ENCODE measurements at places on chromosomes 5 and 9.

DNA sequence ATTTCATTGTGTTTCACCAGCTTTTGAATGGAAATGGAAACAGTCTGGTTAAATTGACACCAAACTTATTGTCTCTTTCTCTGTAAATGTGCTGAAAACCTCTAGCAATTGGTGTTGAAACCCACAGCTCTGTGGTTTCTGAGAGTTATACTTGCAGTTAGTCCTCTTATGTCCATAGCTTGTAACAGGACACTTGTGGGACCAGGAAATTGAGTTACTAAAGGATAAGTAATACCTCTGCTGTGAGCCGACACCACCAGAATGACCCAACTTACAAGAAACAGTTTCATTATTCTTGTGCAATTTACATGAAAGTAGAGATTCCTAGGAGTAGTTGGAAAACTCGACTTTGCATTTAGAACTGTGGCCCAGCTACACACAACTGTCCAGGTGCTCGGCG, 191.5 kb downstream of the CFAP90 start:
- H3K4me1 ChIP-seq = peaks cover 6% of the 10 kb centered on the region
- H3K27ac ChIP-seq = no peak overlapping the region
- H3K36me3 ChIP-seq = peaks cover 20% of the 10 kb centered on the region
- H3K4me3 ChIP-seq = no peak overlapping the region
- no peak for DNase-seq
- peaks cover 7% of the 10 kb centered on the region for H3K27me3 ChIP-seq

DNA sequence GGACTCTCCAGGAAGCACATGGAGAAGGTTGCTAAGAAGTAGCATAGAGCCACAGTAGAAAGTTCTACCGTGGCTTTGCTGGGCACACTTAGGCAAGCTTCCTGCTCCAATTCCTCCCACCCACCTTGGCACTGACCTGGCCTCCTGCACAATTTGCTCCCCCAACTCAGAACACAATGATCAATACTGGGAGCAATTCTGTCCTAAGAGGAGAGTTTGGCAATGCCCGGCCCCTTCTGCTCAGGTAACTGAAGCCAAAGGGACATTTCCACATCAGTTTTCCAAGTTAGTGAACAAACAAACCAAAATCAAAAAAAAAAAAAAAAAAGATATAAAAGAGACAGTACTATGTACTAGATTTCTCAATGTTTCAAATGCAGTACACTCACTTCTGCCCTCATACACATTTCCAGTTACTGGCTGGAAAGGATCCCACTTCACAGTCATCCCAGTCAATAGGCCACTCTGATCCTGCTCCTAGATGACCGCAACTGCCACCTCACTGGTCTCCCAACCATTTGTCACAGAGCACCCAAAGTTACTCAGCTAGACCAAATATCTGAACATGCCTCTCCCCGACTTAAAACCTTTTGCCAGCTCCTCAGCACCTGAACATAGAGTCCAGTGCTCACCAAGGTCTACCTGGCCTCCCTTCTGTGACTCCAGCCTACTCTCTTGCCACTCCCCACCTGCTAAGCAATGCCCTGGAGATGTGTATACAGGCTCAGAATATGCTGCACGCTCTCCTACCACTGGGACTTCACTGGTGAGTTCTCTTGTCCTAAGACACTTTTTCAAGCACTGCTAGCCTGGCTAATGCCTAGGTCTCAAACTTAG, 21.3 kb downstream of the ABCA1 start:
- no peak for DNase-seq
- no peak overlapping the region for H3K4me3 ChIP-seq
- no peaks in the 10 kb centered on the region for H3K36me3 ChIP-seq
- no peak overlapping the region for H3K27ac ChIP-seq
- H3K27me3 ChIP-seq = peaks cover 7% of the 10 kb centered on the region

DNA sequence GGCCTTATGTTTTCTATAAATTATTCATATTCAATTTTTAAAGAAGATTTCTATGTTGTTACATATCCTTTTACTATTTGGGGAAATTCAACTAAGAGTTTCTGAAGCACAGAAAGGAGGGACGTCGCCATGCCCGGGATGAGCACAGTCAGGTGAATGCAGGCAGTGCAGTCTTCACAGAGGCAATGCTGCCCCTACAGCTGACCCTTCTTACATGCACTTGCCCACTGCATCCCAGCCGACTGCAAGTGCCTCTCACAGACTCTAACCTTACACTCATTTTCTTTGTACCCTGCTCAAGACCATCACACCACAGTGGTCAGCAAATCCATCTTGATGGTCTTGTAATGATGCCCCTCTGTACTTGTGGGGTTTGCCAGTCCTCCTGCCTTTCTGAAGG, 73.8 kb downstream of the SHC3 start:
- no peak overlapping the region for H3K27ac ChIP-seq
- H3K27me3 ChIP-seq = peaks cover 2% of the 10 kb centered on the region
- no peak for DNase-seq
- no peaks in the 10 kb centered on the region for H3K4me1 ChIP-seq
- H3K4me3 ChIP-seq = no peak overlapping the region
- no peaks in the 10 kb centered on the region for H3K36me3 ChIP-seq

- no peak for DNase-seq
- peaks cover 54% of the 10 kb centered on the region for H3K36me3 ChIP-seq
- peaks cover 47% of the 10 kb centered on the region for H3K4me1 ChIP-seq
- peak overlapping the region; percentile 90 for H3K27ac ChIP-seq
- no peak overlapping the region for H3K4me3 ChIP-seq
Measured at GRCh38 chr9:92299116-92299515, 5.6 kb upstream of the IARS1 start.

DNA sequence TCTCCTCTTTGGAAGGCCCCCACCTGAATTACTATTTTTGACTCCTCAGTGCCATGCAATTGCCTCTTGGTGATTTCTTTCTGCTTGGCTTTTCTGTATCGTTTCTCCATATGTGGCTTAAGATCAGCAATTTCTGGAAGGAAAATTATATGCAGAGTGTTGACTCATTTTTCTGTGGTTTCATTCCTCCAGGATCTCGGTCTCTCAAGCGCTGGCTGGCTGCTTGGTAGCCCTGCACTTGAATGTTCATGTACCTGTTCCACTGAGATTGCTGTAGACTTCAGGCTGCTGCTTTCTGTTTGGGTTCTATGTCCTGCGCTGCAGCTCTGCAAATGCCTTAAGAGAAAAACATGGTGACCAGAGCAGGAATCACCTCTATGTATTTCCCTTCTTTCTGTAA, 77.6 kb downstream of the INIP start:
- no peak overlapping the region for H3K4me3 ChIP-seq
- no peak overlapping the region for H3K27ac ChIP-seq
- no peaks in the 10 kb centered on the region for H3K4me1 ChIP-seq

- DNase-seq = no peak
- H3K27ac ChIP-seq = no peak overlapping the region
- H3K36me3 ChIP-seq = no peaks in the 10 kb centered on the region
- H3K27me3 ChIP-seq = peaks cover 82% of the 10 kb centered on the region
- H3K4me1 ChIP-seq = no peaks in the 10 kb centered on the region
Measured at GRCh38 chr5:173217626-173218397, 17.2 kb downstream of the NKX2-5 start.

GRCh38 chr5:6788956-6789649, 75.9 kb downstream of the TENT4A start:
- H3K4me3 ChIP-seq = no peak overlapping the region
- H3K27me3 ChIP-seq = peaks cover 9% of the 10 kb centered on the region
- no peaks in the 10 kb centered on the region for H3K36me3 ChIP-seq

GRCh38 chr5:80609692-80610091, 39.6 kb upstream of the ANKRD34B start:
- no peak overlapping the region for H3K27ac ChIP-seq
- no peaks in the 10 kb centered on the region for H3K4me1 ChIP-seq
- no peak for DNase-seq
- H3K36me3 ChIP-seq = no peaks in the 10 kb centered on the region
- H3K27me3 ChIP-seq = no peaks in the 10 kb centered on the region

DNA sequence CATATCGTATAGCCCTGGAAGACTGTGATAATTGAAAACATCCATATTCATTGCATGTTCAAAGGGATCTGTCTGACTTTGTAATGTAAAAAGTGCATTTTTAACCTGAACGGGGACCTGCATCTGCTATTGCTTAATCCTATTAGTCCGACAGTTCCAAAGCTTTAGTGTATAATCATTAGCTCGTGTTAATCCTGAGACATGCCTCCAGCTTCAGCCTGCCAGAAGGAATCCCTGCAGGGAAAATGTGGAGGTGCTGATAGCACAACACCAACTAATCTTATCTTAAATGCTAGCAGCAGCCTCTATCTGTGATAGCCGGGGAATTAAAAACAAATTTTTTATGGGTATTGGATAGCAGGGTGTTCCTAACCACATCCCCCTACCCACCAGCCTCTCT, 495.2 kb downstream of the TLE4 start:
- H3K27ac ChIP-seq = no peak overlapping the region

DNA sequence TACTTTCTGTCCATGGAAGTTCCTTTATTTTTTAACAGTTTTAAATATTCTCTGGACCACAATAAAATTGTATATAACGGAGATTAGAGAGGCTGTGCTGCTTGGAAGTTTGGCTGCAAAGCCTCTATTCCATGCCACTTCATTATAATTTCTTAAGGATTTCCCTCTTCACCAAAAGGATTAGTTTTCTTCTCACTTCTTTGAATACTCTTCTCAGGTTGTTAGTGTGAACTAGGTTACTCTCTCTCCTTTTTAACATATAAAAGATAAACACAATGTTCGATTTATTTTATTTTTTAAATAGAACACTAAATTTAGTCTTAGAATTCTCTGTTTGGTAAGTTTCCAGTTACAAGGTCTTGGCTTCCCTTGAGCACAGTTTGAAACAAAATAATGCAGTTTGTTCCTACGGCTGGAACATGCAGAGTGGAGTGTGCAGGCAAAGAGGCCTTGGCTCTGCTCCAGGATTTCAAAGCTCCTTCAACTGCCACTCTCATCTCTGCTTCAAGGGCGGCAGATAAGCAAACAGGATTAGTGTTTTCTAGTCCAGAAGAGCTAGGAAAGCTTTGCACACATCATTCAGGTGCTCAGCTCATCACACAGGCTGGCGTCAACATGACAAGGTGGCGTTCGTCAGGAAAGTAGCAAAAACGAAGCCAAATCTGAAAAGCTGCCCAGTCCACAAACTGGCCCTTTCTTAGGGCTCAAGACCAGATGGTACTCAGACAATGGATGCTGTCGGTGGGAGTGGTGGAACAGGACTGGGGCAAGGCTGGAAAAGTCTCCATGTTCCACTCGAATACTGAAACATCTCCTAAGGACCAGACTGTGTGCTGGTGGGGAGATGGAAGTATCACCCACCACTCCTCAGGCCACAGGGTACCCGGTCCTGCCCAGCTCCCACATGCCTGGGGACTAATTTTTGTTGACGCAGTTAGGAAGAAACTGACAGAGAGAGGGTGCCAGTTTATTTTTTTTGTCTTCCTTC, 286.6 kb downstream of the CRB2 start:
- peaks cover 4% of the 10 kb centered on the region for H3K27me3 ChIP-seq
- peaks cover 6% of the 10 kb centered on the region for H3K4me1 ChIP-seq
- DNase-seq = no peak
- peaks cover 25% of the 10 kb centered on the region for H3K36me3 ChIP-seq

GRCh38 chr5:124844371-124844920, 98.0 kb upstream of the ZNF608 start:
- peaks cover 16% of the 10 kb centered on the region for H3K4me1 ChIP-seq
- peaks cover 8% of the 10 kb centered on the region for H3K27me3 ChIP-seq
- H3K4me3 ChIP-seq = no peak overlapping the region
- H3K27ac ChIP-seq = no peak overlapping the region
- DNase-seq = no peak

GRCh38 chr5:42992088-42992879, 47.8 kb downstream of the ANXA2R start:
- H3K27ac ChIP-seq = no peak overlapping the region
- peak; percentile 64 for DNase-seq
- peaks cover 18% of the 10 kb centered on the region for H3K4me1 ChIP-seq
- H3K27me3 ChIP-seq = peaks cover 89% of the 10 kb centered on the region

DNA sequence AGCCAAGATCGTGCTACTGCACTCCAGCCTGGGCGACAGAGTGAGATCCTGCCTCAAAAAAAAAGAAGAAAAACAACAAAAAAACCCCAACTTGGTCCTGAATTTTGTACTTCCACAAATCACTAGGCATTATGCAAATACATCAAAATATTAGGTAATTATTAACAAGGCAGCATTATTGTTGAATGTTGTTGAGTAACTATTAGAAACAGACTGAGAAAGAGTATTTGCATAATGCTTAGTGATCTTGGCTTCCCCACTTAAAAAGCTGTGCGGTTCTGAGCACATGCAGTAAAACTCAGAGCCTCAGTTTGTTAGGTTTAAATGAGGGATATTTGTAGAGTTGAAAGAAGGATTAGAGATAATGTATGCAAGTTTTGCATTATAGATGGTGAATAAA, 64.2 kb downstream of the SCAMP1 start:
- H3K4me3 ChIP-seq = no peak overlapping the region
- no peaks in the 10 kb centered on the region for H3K27me3 ChIP-seq
- no peak for DNase-seq
- no peak overlapping the region for H3K27ac ChIP-seq
- H3K36me3 ChIP-seq = peaks cover 70% of the 10 kb centered on the region

DNA sequence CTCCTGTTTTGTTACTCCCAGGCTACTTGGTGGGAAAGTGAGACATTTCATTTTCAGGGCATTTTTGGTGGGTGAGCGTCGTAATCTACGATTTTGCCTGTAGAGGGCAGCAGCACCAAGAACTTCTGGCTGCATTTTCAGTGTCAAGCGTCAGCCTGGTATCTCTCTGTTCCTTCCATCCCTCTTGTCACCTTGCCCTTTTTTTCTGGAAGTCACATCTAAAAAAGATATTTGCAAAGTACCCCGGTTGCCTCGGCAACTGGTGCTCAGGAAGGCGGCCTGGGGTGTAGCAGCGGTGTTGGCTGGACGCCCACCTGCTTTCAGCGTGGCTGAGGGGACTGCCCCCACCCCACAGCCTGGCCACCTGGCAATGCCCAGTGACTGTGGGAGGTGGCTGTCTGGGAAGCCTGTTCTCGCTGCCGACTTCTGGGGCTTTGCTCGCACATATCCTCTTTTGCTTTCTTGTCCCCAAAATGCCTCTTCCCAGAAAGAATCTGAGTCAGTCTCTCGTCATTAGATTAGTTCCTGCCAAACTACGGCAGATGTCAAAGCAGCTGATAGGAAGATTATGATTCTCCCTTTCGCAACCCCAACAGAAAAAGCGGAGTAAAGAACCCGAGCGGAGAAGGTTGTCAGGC, 84.5 kb downstream of the ACER2 start:
- H3K4me1 ChIP-seq = peaks cover 48% of the 10 kb centered on the region
- no peak overlapping the region for H3K4me3 ChIP-seq
- H3K27me3 ChIP-seq = peaks cover 10% of the 10 kb centered on the region
- no peak overlapping the region for H3K27ac ChIP-seq
- DNase-seq = peak; percentile 62

- peaks cover 47% of the 10 kb centered on the region for H3K36me3 ChIP-seq
- peak overlapping the region; percentile 11 for H3K27ac ChIP-seq
- no peak for DNase-seq
- H3K4me1 ChIP-seq = no peaks in the 10 kb centered on the region
- H3K27me3 ChIP-seq = no peaks in the 10 kb centered on the region
Measured at GRCh38 chr5:62521319-62521718, 57.3 kb upstream of the LRRC70 start.

DNA sequence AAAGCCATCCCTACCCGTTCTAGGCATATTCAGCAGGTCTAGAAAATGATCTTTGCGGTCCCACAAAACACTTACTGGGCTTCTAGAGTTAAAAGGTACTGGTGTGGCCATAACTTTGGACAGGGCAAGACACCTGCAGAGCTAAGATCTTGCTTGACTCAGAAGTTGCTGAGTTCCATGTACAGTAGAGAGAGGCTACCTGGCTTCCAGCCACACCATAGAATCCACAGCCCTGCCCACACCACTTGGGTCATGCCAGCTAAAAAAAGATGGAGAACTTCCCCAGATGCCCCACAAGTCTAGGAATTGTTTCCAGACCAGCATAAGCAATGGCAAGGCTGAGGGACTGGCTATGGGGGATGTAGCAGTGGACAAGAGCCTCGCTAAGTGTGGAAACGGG, 52.1 kb downstream of the ABCA1 start:
- H3K36me3 ChIP-seq = peaks cover 61% of the 10 kb centered on the region
- H3K4me3 ChIP-seq = no peak overlapping the region
- H3K4me1 ChIP-seq = peaks cover 10% of the 10 kb centered on the region
- DNase-seq = no peak
